Activated T-helper 9 cell treated with anti-CD3 and anti-CD28 coated beads, Interleukin-2, amount 50 U/mL, for 16 hours (primary cell): ENCODE measurements at places on chromosomes 1 and 21.

DNA sequence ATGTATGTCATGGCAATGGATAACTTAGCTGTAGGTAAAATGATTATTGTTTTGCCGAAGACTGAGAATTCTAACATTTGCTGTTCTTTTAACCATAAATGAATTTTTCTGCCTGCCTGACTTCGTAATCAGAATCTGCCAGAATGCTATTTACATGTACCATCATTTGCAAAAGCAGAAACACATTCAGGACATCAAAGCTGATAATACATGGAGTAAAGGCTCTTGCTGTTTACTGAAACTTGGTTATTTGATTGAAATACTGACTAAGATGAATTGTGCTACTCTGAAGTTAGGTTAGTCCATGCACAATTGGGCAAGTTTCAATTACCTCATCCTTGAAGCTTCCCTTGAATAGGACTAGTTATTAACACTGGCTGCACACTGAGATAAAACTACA is 293.8 kb downstream of the PLA2G4A start:
- no peak for DNase-seq

- DNase-seq = no peak
Measured at GRCh38 chr1:169473347-169473746, 12.4 kb downstream of the SLC19A2 start.

GRCh38 chr1:161083748-161084596 is 5.4 kb downstream of the NECTIN4 start:
- DNase-seq = no peak

- peak; percentile 99 for DNase-seq
Measured at GRCh38 chr1:28736450-28737306, at the start of gene YTHDF2. TSS of gene YTHDF2 (plus strand) at chr1:28736940. CDS start at chr1:28737121, 181 bp downstream.

DNA sequence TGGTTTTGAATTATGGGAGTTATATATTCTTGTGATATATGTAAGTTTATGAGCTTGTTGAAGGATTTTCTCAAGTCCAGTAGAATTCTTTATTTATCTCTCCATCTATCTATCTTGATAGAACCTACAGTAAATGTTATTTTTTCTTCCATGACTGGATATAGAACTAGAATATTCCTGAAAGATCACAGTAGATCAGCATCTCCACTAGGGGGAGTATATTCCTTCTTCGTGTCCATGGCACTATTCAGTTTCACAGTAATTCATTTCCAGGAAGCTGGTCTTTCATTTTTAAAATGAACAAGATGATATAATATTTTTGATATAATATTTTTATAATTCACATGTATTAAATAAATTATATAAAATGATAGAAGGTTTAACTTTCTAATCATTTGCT is 18.8 kb downstream of the TMPRSS15 start:
- DNase-seq = no peak
